ENCODE measurements at places on chromosomes 11 and 22.

- DNase-seq = no peak
Observed at GRCh38 chr11:86134580-86135318, 65.9 kb upstream of the PICALM start.

DNA sequence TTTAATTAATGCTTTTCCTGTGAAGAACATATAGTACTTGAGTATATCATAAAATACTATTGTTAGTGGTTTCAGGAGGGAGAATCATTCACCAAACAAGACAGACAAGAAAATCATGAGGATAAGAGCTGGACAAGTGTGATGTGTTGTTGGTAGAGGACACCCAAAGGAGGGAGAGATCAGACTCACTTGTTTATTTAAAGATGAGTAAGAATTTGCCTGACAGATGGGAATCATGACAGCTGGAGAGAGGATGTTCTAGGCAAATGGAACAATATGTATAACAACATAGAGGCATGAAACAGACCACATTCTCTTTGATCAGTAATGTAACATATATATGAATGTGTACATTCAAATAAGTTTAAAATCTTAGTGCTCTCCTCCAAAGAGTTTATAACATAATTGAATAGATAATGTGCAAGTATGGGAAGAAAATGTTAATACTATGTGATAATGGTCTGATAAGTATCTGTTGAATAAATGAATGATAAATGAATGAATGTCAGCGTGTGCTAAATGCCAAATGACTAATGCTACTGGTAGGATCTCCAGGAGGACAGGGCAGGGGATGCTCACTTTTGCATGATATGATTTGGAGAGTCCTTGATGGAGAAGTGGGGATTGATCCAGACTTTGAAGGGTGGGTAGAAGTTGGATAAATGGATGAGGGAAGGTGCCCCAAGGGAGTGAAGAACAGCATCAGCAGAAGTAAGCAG is 228.9 kb upstream of the SORL1-AS1 start:
- DNase-seq = no peak

- peak; percentile 11 for DNase-seq
Observed at GRCh38 chr22:23984430-23984829, 4.5 kb downstream of the GSTT2 start.

DNA sequence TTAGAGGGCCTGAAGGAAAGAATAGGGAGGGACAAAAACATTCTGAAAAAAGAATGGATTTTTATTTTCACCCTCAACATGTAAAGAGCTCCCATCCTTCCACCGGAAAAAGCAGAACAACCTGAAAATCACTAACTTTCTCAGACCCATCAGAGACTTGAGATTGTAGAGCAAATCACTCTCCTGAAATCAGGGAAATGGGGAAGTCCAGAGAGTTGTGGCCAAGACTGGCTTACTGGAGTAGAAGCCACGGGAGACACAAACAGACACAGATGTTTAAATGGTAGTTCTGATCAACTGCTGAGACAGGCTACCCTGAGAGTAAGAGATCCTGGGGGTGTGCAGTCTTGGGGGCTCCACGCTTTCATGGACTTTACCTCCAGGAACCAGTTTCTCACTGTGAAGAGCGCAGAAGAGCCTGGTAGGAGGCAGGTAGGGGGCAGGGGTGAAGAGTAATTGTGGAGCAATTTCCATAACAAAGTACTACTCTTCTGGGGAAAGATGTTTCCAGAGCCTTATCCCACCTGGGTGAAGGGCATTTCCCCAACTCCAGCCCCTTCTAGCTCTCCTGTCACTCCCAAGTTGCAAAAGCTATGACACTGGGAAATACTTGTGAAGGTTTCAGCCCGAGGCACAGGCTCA is 47.1 kb downstream of the ASCL2 start:
- no peak for DNase-seq

- no peak for DNase-seq
Observed at GRCh38 chr11:26493616-26494015, 78.4 kb downstream of the MUC15 start.

- no peak for DNase-seq
Observed at GRCh38 chr11:66918741-66919140, 39.4 kb downstream of the PC start.

DNA sequence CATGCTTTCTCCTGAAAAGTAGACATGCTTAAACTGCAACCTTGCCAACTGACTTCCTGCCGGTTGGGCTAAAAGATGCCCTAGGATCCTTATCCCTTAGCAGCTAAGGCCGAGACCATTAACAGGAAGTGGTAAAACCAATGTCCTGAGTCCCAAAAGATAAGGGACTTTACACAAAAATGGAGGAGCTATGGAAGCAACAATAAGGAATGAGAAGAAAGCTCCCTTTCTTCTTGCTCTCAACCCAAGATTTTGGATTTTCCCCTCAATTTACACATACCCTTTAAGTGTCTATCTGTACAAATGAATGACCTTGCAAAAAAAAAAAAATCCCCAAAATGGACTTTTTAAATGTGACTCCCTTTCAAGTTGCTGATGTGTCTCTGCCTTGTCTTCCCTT is 11.1 kb downstream of the MRPL17 start:
- no peak for DNase-seq

DNA sequence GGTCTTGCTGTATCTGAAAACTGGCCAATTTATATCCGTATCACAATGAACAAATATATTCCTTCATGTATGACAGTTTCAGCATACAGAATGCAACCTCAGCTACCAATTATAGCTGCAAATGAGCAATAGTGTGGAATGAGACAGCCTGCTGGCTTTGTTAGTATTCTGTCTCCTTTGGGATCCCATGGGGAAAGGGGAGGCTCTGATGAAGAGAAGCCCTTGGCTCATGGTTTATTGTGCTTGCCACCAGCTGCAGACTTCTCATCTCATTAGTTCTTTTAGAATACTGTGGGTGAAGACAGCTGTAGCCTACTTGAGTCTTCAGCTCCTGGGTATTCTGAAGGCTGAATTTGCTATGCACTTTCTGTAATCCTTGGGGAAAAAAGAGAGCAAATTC is 42.4 kb downstream of the PITPNB start:
- no peak for DNase-seq

DNA sequence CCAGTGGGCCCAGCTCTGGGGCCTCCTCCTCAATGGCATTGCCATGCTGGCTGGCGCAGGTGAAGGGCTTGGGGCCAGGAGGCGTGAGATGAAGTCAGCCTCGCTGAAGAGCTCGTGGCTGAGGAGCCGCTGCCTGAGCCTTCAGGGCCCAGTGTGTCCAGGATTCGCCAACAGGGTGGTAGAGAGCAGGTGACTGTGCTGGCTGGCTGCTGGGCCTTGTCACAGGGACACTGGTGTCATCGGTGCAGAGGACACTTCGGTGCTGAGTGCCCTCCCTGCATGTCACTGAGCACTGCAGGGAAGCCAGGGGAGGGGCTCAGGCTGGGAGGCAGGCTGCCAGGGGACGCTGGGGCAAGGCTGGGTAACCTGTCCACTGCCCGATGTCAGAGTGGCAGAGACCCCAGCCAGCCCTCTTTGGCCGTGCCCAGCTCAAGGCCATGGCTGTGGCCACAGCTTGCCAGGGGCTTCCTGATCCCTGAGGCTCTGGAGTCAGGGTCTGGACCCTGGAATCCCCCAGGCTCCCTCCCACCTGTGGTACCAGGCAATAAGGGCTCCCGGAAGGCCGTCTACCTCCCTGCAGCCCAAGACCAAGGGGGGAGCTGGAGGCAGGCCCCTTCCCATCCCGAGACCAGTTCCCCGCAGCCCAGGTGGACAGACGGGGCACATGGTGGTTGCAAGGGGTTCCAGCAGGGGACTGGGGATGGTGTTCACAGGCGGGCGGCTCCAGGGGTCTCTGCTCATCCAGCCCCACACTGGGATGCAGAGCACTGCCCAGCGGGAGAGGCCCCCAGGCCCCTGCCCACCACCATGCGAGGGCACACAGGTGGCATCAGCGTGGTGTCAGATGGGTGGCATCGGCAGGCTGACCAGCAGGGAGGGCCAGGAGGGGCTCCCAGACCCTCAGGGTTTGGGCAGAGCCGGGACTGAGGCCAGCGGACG is 63.9 kb downstream of the ARFGAP3 start:
- no peak for DNase-seq

DNA sequence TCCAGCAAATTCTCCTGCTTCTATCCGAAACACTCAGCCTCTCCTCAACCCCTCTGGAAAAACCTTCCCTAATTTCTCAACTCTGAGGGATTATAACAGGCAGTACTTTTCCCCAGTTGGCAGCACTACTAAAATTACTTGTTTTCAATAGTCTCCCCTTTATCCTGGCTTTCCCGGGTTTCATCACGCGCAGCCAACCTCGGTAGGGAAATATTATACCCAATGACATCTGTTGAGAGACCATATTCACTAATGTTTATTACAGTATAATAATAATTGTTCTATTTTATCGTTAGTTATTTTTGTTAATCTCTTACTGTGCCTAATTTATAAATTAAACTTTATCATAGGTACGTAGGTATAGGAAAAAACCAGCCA is 330 bp upstream of the POLD3 start:
- DNase-seq = no peak
